CD4-positive, alpha-beta T cell treated with Interleukin-17A for 4 hours (primary cell): ENCODE measurements at places on chromosomes 12 and 14.

GRCh38 chr12:102095677-102096263, 24.1 kb downstream of the NUP37 start:
- no peak for DNase-seq

- no peak for DNase-seq
These were observed at the start of gene KLRC1 for GRCh38 chr12:10453156-10453555. TSS of gene KLRC1 (minus strand) at chr12:10453377. CDS start at chr12:10451156, 2,221 bp downstream.

GRCh38 chr14:106528717-106529116, 1002.3 kb downstream of the TMEM121 start:
- DNase-seq: no peak

- peak; percentile 5 for DNase-seq
These were observed 55.4 kb downstream of the SAMD4A start for GRCh38 chr14:54622192-54622958.

DNA sequence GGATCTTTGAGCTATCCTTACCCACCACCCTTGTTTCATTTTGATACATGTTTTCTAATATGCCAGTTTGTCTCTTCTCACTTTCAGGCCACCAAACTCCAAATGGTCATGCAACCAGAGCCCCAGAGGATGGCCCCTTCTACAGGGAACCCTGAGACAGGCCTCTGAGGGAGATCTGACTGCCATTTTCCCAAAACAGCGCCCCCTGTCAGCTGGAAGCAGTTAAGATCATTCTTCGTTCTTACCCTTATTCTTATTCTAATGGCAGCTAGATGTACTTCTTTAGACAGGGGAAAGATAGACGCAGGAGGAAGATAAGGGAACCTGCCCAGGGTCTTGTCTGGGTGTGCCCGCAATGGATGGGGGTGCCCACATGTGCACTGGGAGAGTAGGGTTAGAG, 38.4 kb downstream of the C12orf56 start:
- no peak for DNase-seq

DNA sequence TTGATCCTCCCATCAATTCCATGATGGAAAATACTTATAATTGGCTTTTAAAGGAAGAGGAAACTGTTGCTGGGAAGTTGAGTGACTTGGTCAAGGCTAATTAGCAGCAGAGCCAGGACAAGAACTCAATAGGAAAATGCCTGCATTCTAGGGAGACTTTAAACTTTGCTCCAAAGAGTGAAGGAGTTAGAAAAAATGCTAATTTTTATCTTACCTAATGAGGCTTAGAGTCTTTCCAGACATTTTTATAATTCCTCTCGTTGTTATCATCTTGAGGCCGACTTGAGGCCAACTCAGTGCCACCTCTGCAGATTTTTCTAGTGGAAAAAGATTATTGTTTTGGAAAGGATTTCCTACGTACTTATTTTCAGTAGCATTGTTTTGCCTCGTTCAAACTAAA, 344.6 kb downstream of the ETNK1 start:
- DNase-seq: no peak

DNA sequence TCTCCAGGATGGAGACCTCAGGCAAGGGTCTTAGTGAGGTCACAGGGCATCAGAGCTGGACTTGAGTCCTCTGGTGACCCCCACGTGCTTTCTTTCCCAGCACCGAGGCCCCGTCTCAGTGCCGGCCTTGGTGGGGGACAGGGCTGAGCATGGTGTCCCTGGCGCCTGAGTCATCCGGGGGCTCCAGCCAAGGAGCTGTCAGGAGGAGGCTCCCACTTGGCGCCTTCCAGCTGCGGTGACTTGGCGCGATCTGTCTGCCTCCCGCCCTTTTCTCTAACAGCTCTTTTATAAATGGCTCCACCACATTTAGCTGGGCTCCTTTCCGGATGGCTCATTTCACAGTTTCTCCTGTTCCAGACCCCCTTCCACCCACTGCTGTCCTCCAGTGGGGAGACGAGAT, 60.4 kb downstream of the PRMT8 start:
- no peak for DNase-seq

GRCh38 chr14:83269583-83269982, 1735.9 kb upstream of the SEL1L start:
- DNase-seq: no peak

- no peak for DNase-seq
These were observed 370.4 kb upstream of the TMPO start for GRCh38 chr12:98144953-98145352.

- DNase-seq: no peak
These were observed 63.4 kb downstream of the ANO2 start for GRCh38 chr12:5881666-5882065.

- no peak for DNase-seq
These were observed 32.7 kb downstream of the KDM5A start for GRCh38 chr12:356276-356988.

DNA sequence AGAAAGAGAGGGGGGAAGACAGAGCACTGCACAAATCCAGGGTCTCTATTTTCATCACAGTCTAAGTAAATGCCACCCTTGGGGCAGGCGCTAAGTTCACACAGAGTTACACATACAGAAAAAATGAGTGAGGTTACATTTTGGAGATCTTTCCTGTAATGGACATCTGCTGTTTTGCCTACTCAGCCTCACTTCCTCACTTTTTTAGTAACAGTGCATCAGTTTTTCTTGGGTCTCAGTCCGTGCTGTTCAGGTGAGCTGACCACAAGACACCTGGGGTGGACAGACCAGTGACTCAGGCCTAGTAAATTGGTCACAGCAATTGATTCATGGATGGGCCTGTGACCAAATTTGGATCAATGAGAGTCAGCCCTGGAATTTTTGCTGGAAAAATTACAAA, 33.6 kb upstream of the SLC5A8 start:
- DNase-seq: no peak

DNA sequence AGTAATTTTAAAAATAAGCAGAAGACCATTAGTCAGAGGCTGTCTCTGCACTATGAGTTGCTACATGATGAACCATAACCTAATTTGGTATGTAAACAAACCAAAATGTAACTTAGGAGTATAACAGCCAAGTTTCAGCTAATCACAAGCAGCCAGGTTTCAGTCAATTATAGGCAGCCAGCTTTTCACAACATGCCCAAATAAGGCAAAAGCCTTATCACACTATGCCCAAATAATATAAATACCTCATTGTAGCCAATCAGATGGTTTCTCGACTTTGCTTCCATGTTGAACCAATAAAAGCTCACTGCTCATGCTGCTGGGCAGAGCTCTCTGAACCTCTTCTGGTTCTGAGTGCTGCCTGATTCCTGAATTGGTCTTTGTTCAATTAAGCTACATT, 38.6 kb downstream of the GARIN6 start:
- no peak for DNase-seq
